CD4-positive, alpha-beta T cell treated with Interferon gamma for 1 hour (primary cell): ENCODE measurements at places on chromosomes 7 and 10.

GRCh38 chr10:102985811-102986210 is 67.7 kb downstream of the CNNM2 start:
- no peak for DNase-seq

GRCh38 chr10:106825576-106826364 is 338.7 kb downstream of the SORCS1 start:
- DNase-seq: no peak

- no peak for DNase-seq
Measured at GRCh38 chr7:50728184-50728583, 54.5 kb downstream of the GRB10 start.

DNA sequence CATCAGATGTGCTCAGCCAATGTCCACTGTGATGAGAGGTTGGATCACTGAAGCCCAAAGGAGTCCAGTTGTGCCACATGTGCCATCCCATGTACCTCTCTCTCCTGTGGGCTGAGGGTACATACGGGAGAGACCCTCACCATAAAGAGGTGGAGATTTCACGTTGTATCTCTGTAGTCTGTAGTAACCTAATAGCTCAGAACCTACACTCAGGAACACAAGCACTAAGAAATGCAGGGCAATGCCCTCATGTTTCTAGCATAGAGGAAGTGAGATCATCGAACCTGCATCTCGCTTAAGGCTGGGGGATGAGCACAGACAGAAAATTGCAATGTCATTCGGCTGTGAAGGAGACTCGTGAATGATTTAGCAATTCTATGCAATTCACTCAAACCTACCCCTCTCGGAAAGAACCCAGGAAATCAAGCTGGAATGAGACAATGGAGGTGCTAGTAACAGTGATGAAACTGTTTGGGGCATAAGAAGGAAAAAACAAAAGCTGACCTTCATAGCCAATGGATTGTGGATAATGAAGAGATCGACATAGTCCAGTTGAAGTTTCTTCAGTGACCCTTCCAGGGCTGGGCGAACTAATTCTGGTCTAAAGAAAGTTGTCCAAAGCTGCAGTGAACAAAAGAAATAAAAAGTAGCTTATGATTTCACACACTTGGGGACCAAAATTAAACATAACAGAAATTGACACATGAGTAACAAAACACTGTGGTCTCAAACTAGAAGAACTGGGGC is 80.3 kb upstream of the UCN3 start:
- peak; percentile 59 for DNase-seq

DNA sequence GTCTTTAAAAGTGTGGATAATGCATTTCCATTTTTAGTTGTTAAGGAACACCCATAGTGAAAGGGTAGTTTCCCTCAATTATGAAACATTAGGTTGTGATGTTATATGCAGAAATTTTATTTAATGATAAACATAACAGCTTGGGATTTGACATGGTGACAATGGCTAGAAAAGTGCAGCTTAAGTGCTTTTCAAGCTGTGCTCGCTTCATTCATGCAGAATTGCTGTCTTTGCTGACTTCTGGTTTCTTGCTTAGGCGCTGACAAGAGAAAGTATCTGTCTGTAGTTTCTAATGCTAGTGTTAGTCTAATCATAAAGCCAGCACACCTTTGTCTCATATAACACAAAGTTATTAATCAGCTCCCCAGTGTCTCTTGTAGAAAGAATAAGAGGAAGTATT is 170.0 kb downstream of the ARL5B start:
- no peak for DNase-seq
